Foreskin melanocyte (primary cell): ENCODE measurements at places on chromosomes 2 and 18.

DNA sequence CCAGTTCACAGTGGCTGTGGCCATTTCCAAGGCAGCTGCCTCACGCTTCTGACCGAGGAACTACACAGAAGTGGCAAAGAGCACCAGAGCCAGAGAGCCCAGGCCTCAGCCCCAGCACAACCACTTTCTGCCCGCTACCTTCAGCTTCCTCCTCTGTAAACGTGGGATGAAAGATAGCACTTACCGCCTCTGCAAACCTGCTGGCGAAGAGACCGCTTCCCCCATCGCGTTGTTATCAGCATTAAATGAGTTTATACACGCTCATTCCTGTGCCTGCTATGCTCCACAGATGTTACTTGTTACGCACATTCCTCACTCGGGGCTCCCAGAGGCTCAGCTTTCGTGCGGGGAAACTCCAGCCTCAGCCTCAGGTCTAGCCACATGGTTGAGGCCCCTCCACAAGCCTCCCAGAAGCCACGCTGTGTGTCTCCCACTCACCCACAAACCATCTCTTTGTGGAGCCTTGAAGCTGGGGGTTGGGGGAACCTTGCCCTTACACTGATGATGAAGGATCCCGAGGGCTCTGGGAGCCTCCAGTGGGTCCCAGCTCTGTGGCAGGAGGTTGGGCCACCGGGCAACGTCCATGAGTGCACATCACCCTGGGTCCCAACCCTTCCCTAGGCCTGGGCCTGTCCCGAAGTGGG, 63.3 kb upstream of the SMAD7 start:
- no peak for DNase-seq

DNA sequence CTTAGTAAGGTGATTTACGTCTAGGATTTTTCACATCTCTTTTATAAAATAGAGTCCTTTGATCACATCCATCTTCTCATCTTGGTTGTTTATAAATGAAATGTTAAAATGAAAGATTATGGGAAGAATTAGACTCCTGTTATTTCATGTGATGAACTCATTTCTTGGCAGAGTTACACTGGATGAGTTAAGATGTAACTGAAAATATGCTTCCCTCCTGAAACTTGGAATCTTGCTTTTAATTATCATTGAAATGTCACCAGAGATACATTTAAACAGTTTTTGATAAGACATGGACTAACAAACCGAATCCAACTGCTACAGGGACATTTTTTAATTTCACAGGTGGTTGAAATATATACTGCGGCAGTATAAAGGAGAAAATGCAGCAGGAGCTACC, 274.0 kb downstream of the DLGAP1 start:
- no peak for DNase-seq

DNA sequence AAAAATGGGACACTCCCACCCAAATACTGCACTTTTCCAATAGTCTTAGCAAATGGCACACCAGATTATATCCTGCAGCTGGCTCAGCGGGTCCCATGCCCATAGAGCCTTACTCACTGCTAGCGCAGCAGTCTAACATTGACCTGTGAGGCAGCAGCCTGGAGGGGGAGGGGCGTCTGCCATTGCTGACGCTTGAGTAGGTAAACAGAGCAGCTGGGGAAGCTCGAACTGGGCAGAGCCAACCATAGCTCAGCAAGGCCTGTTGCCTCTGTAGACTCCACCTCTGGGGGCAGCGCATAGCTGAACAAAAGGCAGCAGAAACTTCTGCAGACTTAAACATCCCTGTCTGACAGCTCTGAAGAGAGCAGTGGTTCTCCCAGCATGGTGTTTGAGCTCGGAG, 110.4 kb downstream of the CTIF start:
- DNase-seq: no peak

DNA sequence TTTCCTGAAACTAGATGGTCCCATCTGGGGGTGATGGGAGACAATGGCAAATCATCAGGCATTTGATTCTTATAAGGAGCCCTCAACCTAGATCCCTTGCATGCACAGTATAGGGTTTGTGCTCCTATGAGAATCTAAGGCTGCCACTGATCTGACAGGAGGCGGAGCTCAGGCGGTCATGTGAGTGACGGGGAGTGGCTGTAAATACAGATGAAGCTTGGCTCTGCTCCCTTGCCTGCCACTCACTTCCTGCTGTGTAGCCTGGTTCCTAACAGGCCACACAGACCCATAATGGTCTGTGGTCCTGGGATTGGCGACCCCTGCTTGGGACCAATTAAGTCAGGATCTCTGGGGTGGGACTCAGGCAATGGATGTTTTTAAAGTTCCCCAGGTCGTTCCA, 293.4 kb downstream of the ZNF521 start:
- no peak for DNase-seq

DNA sequence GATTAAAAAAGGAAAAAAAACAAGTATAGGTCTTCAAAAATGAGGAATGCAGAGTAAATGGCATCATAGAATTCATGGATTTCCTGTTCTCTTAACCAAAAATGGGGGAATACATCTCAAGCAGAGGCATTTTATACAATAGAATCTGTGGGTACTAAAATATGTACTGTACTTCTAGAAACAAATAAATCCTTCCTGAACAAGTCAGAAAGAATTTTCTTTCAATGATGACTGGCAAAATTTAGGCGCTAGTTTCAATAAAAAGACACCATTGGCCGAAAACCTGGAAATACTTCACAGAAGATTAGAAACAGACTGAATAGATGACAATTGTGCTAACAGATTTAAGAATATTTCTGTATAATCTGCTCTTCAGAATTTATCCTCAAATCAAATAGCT, 15.1 kb downstream of the TRAK2 start:
- DNase-seq: no peak

DNA sequence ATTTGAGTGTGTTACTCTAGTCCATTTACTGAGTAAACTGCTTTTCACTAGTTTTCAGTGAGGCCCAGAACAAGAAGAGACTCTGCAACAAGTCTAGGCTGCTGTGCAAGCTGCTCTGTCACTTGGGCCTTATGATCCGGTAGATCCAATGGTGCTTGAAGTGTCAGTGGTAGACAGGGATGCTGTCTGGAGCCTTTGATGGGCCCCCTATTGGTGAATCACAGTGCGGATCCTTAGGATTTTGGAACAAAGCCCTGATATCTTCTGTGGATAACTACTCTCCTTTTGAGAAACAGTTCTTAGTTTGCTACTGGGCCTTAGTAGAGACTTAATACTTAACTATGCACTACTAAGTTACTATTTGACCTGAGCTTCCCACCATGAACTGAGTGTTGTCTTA, 150.2 kb downstream of the TMEFF2 start:
- no peak for DNase-seq
